ENCODE measurements at places on chromosomes 1 and 21.
A peak's percentile ranks its signal among the peaks of the same experiment; 100 is the strongest.

DNA sequence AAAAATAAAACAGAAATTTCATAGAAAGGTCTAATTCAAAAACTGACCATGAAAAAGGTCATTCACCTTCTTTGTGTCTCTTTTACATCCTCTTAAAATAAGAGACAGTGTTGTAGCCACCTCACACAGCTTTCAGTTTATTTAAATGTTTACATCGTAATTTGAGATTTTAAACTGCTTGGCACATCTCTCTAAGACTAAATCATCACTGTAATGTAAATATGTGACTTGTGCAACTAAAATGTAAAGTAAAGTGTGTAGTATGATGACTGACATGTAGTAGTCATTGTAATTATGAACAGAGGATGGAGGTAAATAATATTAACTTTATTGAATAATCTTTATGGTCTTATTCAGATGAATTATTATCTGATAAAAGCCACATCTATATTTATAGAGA lies 283.9 kb downstream of the KCNT2 start:
- DNase-seq: no peak

GRCh38 chr1:154521695-154522094 lies 19.5 kb upstream of the SHE start:
- no peak for DNase-seq

GRCh38 chr1:228487336-228488124 lies at the start of gene RNF187:
Gene RNF187 (plus strand): TSS chr1:228487382.
- no peak for DNase-seq

DNA sequence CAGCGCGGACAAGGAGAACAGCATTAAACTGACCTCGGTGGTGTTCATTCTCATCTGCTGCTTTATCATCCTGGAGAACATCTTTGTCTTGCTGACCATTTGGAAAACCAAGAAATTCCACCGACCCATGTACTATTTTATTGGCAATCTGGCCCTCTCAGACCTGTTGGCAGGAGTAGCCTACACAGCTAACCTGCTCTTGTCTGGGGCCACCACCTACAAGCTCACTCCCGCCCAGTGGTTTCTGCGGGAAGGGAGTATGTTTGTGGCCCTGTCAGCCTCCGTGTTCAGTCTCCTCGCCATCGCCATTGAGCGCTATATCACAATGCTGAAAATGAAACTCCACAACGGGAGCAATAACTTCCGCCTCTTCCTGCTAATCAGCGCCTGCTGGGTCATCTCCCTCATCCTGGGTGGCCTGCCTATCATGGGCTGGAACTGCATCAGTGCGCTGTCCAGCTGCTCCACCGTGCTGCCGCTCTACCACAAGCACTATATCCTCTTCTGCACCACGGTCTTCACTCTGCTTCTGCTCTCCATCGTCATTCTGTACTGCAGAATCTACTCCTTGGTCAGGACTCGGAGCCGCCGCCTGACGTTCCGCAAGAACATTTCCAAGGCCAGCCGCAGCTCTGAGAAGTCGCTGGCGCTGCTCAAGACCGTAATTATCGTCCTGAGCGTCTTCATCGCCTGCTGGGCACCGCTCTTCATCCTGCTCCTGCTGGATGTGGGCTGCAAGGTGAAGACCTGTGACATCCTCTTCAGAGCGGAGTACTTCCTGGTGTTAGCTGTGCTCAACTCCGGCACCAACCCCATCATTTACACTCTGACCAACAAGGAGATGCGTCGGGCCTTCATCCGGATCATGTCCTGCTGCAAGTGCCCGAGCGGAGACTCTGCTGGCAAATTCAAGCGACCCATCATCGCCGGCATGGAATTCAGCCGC lies 2.5 kb downstream of the S1PR1 start:
- no peak for DNase-seq

- no peak for DNase-seq
These were observed 581 bp downstream of the ETV3 start for GRCh38 chr1:157137408-157138219.

GRCh38 chr1:41626616-41627375 lies 142.3 kb upstream of the EDN2 start:
- DNase-seq: no peak

DNA sequence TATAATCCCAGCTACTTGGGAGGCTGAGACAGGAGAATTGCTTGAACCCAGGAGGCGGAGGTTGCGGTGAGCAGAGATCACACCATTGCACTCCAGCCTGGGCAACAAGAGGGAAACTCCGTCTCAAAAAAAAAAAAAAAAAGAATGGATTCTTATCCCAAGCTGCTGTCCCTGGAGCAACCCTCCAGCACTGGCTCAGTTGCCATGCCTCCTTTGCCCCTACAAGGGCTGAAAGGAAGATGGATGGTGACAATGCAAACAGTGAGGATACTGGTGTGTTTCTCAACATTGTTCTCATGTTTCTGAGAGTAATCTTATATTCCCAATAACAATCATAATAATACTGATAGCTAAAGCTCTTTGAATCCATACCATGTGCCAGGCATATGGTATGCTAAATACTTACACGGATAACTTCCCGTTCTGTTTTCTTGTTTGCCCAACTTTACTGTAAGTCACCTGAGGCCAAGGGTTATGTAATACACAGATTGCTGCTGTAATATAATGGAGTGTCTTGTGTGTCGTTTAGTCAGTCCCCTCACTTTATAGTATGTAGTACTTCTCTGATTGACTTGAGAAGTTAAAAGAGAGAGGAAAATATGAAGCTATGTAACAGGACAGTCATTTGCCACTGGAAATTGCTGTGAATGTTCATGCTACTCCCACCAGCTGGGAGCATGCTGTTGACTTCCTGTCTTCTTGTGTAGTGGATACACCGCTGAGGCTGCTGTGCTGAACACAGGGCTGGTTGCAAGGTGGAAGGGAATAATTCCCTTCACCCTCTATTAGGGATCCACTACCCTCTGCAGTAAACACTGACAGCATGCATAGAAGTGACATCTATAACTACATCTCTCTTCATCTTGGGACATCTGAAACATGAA lies 153.6 kb downstream of the CNIH3 start:
- DNase-seq: no peak

DNA sequence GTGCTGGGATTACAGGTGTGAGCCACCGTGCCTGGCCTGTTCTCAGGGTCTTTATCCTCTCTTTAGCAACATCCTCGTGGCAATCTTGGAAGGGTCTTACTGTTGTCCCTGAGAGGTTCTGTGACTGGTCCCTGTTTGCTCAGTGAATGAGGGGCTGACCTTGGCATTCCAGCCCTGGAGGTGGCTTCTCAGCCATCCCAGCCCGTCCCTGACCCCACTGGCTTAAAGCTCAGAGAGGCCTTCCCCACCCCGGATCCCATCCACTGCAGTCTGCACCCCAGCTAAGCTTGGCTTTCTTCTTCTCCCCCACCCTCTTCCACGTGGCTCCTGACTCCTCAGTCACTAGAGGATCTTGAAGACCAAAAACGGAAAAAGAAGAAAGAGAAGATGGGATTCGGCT lies 88.3 kb upstream of the TMEM51 start:
- DNase-seq: no peak

DNA sequence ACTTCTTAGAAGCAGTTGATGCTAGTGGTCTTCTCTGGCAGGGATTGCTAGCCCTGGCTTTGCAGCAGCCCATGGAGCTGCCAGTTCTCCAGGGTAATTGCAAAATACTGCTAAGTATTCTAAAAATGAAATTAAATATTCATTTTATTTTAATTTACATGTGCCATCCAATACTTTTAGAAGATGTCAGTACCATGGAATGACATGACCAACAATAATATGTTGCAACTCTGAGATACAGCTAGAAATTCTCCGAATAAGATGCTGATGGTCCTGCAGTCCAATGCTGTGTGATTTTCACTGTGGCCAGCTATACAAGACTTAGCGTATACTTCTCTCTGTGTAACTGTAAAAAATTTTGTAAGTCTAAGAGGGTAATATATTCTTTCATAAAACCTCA lies 20.0 kb upstream of the WARS2 start:
- no peak for DNase-seq

GRCh38 chr1:118963456-118964430 lies 24.4 kb downstream of the TBX15 start:
- DNase-seq: no peak

GRCh38 chr1:67052741-67053534 lies 1.0 kb downstream of the SLC35D1 start:
- DNase-seq: peak; percentile 54

DNA sequence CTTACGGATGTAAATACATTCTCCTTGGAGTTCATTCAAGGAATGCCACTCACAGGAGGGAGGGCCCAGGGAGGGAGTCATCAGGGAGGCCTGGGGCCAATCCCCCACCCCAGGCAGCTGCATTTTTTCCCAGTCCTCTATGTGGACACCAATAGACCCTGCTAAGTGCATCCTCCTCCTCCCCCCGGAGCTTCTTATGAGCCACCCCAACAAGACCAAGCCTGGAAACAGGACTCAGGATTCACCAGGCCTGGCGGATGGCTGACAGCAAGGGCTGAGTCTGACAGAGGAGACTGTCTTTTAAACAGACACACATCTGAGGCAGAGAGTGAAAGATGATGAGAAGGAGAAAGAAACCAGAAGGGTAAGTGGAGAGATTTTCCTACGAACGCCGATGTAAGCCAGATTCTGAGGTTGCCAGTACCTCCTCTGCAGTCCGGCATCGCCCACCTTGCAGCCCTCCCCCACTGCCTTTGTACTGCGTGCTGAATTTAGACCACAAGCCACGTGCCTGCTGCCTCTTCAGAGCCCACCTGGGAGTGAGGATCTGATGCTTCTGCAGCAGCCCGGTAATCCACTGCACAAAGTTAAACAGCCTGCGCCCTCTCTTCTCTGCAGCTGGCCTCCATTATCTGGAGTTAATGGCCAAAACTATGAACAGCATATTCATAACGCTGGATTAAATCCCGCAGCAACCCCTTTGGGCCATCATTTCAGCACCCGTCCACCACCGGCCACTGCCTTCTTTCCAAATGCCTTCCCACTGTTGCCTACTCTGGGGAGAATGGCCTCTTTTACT lies 17.6 kb upstream of the SFPQ start:
- no peak for DNase-seq

GRCh38 chr1:64588876-64589275 lies 118.9 kb downstream of the CACHD1 start:
- DNase-seq: no peak

- DNase-seq: no peak
These were observed 30.1 kb downstream of the B3GALT2 start for GRCh38 chr1:193156117-193156821.

GRCh38 chr1:202632241-202632640 lies 78.0 kb downstream of the SYT2 start:
- DNase-seq: no peak

- DNase-seq: peak; percentile 90
These were observed 87.8 kb downstream of the NMNAT2 start for GRCh38 chr1:183330335-183330734.

- DNase-seq: no peak
These were observed 471.7 kb upstream of the B3GALT2 start for GRCh38 chr1:193658081-193658480.

DNA sequence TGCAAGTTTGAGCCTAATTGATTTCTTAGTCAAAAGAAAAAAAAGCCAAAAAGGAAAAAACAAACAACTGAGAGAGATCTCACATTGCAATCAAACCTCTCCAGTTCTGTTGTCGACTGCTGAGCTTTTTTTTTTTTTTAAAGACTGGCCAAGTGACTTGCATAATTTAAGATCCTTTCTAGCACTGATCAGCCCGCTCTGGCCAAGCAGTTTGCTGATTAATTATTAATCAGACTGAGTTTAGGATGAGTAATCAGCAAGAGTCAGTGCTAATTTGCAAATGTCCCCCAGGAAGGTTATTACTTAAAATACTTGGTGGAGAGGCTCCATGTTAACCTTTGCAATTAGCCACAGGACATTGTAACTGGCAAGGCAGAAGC lies 39.3 kb downstream of the HMGB4 start:
- DNase-seq: peak; percentile 51

DNA sequence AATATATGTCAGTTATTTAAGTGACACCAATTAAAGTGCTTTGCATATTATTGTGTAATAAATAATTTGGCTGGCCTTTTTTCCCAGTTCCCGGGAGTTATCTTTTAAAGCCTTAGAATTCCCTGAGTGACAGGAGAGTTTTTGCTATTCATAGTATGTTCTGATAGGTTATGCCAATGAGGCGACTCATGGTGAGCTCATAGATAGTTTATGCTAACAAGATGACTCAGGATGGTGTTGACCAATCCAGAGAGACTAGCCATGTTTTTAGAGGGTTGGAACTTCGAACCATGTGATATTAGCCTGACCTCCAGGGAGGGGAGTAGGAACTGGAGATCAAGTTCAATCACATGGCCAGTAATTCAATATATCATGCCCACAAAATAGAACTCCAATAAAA lies 310.8 kb downstream of the USP25 start:
- no peak for DNase-seq

- DNase-seq: no peak
These were observed 244.4 kb downstream of the PBX1 start for GRCh38 chr1:164803366-164803765.

DNA sequence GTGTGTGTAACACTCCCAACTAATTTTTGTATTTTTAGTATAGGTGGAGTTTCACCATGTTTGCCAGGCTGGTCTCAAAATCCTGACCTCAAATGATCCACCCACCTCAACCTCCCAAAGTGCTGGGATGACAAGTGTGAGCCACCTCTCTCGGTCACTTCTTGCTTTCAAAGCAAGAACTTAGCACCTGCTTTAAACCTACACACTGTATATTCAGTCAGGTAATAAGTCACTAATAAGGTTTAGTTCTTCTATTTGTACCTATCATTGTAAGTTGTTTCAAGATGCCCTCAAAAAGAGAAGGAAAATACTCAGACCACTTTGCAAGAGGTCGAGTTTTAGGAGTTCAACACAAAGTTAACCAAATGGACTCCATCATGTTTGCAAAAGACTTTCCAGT lies 431.3 kb downstream of the MRPL39 start:
- DNase-seq: no peak

DNA sequence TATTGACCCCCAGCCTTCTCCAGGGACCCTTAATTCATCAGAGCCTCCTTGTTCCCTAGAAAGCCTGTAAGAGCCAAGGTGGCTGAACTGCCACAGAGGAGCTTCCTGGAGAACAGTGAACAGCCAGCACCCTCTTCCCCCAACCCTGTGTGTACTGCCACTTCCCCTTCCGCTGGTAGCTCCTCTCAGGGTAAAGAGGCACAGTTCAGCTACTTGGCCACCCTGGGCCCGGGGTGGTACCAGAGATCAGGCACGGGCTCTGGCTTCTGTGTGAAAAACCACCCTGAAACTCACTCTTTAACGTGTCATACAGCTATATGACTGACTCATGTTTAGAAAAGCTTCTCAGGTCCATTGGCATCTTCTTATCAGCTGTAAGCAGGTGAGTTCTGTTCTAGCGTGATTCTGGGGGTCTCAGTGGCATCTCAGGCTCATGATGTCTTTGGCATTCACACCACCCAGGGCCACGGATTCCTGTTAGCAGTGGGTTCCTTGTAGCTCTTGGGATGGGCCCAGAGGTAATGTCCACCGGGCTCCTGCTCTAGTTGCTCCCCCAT lies 22.4 kb downstream of the ARMH1 start:
- DNase-seq: no peak

DNA sequence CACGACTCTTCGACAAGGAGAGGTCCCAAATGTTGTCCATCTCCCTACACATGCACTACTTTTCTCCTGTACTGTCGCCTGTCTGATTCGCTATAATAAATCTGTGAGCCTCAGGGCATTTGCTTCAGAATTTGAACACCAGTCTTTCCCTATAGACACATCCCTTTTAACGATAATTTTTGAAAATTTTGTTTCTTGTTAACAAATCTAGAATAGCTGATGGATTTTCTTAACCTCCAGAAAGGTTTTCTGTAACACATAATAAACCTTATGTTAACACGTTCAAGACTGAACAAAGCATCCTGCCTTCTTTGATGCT lies 704 bp downstream of the CAPZA1 start:
- DNase-seq: no peak

Measured in NCI-H526 treated with DMSO at 0.1 percent for 48 hours (cell line).